Right ventricle myocardium superior (tissue), 1 donor: ENCODE measurements at places on chromosomes 5 and 9.

GRCh38 chr5:20486826-20487225 lies 498.8 kb upstream of the CDH18 start:
- no peak for DNase-seq

GRCh38 chr9:84754461-84754860 lies 84.9 kb downstream of the NTRK2 start:
- no peak for DNase-seq

GRCh38 chr5:157106630-157107461 lies 2.0 kb downstream of the HAVCR2 start:
- DNase-seq = peak; percentile 69

GRCh38 chr9:116641292-116642059 lies 45.6 kb upstream of the TRIM32 start:
- no peak for DNase-seq

GRCh38 chr5:53929570-53929969 lies 369.1 kb downstream of the NDUFS4 start:
- DNase-seq = no peak

GRCh38 chr5:158756871-158757270 lies 342.8 kb downstream of the EBF1 start:
- no peak for DNase-seq

DNA sequence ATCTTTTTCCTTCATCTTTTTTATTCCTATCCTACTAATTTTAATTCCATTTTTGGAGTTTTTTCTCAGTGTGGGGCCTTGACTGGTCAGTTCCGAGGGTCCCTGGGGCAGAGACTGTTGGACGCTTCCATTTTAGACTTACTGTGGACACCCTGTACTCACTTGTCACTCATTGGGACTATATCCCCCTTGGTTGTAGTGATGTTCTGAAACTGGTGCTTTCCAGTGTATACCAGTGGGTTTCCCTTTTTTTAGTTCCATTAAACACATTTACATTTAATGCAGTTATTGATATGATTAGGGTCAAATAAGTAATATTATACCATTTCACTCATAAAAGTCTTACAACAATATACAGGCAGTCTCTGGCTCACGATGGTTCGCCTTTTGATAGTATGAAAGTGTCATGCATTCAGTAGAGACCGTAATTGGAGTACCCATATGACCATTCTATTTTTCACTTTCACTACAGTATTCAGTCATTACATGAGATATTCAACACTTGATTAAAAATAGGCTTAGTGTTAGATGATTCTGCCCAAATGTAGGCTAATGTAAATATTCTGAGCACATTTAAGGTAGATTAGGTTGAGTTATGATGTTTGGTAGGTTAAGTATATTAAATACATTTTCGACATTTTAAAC lies 46.0 kb downstream of the CNOT6 start:
- no peak for DNase-seq

DNA sequence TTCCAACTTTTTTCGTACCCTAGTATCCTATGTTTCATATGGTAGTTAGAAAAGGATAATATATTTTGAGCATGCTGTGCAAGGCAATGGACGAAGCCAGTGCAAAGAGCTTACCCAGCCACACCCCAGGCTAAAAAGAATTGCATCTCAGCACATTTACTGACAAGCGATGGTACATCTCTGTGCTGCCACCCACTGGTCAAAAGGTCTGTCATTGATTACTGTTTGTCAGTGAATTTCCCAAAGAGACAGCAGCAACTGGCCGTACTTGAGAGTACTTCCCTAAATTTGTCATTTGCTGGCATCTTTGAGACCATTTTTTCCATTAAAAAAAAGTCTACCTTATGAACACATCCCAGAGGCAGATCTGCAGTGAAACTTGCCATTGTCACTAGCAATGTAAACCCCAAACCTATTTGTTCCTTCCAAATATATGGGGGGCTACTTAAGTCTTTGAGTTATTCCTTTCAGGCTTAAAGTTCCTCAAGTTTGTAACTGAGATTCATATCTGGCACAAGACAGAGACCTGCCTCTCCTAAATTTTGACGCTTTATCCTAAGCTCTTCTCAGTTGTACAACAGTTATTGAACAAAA lies 184.3 kb downstream of the CTNND2 start:
- peak; percentile 42 for DNase-seq

- no peak for DNase-seq
Observed at GRCh38 chr9:104971511-104971910, 43.6 kb upstream of the ABCA1 start.

GRCh38 chr5:110547495-110547894 lies 179.0 kb downstream of the TMEM232 start:
- DNase-seq = no peak
